CD4-positive, alpha-beta T cell (primary cell): ENCODE measurements at places on chromosomes 7 and 10. TPM values are rescaled to one million over a fixed set of nuclear protein-coding genes. Genes with fewer than 3 reads are reported as not detected.
A peak's percentile ranks its signal among the peaks of the same experiment; 100 is the strongest.

Gene PLAC9
- total RNA-seq, result not detected

Gene TMEM273
- 1.8 TPM for total RNA-seq

Gene MOGAT3
- total RNA-seq, result 0.11 TPM

Gene CYP2C9
- not detected for total RNA-seq

Gene CNPY1
- not detected for total RNA-seq

DNA sequence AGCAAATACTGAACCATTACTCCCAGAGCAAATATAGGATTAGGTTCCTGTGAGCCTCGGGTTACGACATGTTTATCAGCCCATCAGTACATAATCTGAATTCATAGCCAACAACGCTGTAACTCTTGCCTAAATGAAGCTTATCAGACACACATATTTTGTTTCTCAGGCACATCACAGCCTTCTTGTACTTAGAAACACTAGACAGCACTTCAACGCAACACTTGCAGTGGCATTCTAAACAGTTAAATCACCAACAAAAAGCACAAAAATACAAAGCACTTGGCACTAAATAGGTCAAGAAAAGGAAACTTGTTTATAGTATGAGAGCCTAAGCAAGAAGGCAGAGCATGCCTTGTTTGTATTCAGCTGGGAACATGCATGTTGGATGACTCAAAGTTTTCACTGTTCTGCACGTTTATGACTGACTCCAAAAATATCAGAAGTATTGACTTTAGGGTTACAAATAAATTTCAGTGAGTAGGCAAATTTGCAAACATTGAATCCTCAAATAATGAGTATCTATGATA is 75.0 kb downstream of the VPS50 start:
- no peak overlapping the region for H3K27ac ChIP-seq
- H3K4me1 ChIP-seq, result no peaks in the 10 kb centered on the region
- H3K36me3 ChIP-seq, result peaks cover 20% of the 10 kb centered on the region
- DNase-seq, result no peak

GRCh38 chr10:67978749-67979148 is 94.3 kb downstream of the SIRT1 start:
- no peak overlapping the region for H3K4me3 ChIP-seq
- H3K27ac ChIP-seq, result no peak overlapping the region
- no peaks in the 10 kb centered on the region for H3K27me3 ChIP-seq
- no peak for DNase-seq

DNA sequence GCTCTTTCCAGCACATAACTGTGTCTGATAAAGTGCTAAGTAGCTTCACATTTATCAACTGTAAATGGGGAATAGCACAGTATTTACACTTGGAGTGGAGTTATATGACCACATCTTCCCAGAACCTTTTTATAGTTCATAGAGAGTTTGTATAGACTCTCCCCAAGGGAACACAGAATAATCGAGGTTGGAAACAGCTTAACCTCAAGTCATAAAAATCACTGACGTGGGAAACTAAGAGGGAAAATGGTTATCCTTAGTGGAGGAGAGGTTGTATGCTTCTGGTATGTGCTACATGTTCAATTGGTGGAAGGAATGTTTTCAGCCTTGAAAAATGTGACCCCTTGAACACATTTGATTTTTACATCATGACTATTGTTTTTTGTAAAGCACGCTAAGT is 167.9 kb upstream of the KIAA1217 start:
- H3K4me1 ChIP-seq, result no peaks in the 10 kb centered on the region
- no peaks in the 10 kb centered on the region for H3K36me3 ChIP-seq
- DNase-seq, result no peak
- H3K27me3 ChIP-seq, result no peaks in the 10 kb centered on the region
- H3K27ac ChIP-seq, result no peak overlapping the region

DNA sequence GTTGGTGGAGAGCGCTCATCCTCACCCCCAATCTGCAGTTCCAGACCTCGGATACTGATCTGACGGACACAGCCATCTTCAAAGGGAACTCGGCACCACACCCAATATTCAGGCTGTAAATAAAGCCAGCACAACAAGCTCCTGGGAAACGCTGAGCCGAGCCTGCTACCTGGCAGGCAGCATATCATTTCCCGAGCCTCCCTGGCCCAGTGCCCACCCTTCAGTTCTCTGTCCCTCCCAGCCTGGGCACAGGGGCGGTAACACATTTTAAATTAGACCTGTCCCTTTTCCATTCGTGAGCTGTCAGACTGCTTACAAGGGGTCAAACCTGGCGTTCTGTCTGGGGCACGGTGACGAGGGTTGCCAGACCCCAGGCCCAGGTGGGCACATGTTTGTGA is 250.5 kb downstream of the ARHGAP12 start:
- H3K27me3 ChIP-seq, result no peaks in the 10 kb centered on the region
- no peak for DNase-seq
- no peaks in the 10 kb centered on the region for H3K36me3 ChIP-seq

DNA sequence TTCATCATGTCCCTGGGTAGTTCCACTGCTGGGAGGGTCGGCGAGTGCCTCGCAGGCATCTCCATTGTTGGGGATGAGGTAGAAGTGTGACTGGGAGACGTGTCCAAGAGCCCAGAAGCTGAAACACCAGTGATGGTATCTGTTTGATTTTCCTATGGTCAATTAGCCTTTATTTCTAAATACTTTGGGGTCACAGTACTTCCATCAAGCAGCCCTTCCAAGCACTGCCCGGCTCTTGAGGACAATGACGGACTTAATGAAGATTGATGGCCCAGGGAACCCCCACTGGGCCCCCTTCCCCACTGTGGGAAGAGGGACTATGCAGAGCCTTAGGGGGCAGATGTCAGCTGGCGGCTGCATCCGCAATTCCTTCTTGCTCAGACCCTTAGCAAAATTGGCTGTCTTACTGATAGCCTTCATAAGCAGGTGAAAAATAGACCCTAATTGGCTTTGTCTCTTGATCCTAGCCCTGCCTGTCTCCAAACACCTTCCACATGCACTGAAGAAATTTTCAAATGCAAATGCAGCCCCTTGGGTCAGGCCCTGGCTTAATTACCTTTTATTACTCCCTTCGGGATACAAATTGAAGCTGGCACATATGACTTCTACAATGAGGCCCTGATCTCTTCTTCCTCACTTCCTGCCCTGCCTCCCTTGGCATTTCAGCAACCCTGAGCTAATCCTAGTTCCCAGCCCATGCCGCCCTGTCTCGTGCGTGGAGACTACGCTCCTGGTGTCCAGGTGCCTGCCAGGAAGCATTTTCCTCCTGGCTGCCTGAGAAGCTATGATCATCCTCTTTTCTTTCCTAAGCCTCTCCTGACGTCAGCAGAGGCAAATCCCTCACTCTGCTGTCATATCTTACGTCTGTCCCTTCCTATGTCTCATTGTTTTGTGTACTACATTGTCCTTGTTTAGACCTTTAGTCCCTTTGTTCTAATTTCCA is 124.5 kb upstream of the GDF10 start:
- no peak overlapping the region for H3K4me3 ChIP-seq
- peaks cover 3% of the 10 kb centered on the region for H3K4me1 ChIP-seq
- H3K36me3 ChIP-seq, result no peaks in the 10 kb centered on the region
- no peak overlapping the region for H3K27ac ChIP-seq

DNA sequence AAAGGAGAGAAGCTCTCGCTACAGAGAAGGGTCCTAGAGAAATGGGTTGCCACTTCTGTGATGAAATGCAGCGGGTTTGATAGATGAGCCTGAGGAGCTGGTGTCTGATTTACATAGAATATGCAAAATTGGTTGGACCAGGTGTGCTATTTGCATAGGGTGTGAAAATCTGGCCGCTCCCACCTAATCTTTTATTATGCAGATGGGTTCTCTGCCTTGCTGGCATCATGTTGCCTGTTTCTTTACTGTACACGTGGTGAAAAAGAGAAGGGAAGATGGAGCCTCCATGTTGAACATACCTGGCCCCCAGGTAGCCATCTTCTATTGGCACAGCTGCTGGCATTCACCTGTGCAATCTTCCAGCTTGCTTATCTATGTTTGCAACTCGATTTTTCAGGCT is 212.2 kb downstream of the ANKRD7 start:
- H3K4me3 ChIP-seq, result no peak overlapping the region
- H3K27ac ChIP-seq, result no peak overlapping the region
- no peak for DNase-seq
- no peaks in the 10 kb centered on the region for H3K36me3 ChIP-seq

- H3K4me1 ChIP-seq, result no peaks in the 10 kb centered on the region
- no peak overlapping the region for H3K4me3 ChIP-seq
- H3K27me3 ChIP-seq, result no peaks in the 10 kb centered on the region
- H3K27ac ChIP-seq, result no peak overlapping the region
- DNase-seq, result no peak
- no peaks in the 10 kb centered on the region for H3K36me3 ChIP-seq
Measured at GRCh38 chr10:64555666-64556065, 1034.5 kb downstream of the REEP3 start.

DNA sequence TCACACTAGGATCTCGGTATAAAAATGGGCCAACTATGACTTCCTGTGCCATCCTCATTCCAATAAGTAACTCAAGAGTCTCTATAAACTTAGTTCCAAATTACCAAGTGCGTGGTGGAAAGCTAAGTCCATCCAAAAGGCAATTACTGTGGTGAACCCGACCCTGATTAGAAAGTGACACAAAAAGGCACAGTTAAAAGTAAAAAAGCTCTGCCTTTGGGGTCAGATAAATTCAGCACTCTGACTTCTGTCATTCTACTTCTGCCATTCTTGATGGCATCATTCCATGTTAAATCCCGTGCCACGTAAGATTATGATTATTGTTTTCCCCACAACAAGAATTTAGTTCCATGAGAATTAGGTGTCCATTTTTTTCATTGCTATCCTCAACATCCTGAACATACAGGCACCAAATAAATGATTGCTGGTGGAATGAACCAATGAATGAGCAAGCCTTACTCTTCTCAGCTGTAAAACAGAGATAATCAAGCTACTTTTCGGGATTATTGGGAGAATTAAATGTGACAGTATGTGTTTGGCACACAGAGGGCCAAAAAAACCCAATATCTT is 877 bp downstream of the NCOA4 start:
- peak overlapping the region; percentile 94 for H3K27ac ChIP-seq
- H3K27me3 ChIP-seq, result no peaks in the 10 kb centered on the region
- peaks cover 45% of the 10 kb centered on the region for H3K4me1 ChIP-seq
- H3K4me3 ChIP-seq, result peak overlapping the region; percentile 87
- DNase-seq, result no peak

- no peaks in the 10 kb centered on the region for H3K4me1 ChIP-seq
- no peak overlapping the region for H3K4me3 ChIP-seq
- no peak for DNase-seq
Measured at GRCh38 chr7:95687759-95688343, 84.5 kb upstream of the DYNC1I1 start.

DNA sequence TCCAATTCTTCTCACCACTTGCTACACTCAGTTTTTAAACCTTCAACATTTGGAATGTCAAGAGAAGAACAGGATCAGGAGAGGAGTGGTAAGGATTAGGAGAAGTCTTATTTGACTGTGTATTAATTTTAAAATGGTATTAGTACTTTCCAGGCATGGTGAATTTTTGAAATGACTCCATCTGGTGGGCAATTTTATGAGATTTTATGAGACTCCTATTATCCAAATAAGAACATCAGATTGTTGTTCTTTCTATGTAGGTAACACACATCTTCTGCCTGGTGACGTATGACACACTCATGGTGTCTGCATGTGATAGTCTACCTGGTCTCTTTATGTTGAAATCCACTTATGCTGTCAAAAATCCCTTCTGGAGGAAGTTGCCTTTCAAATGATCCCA is 51.0 kb downstream of the SLC13A1 start:
- DNase-seq, result no peak
- H3K36me3 ChIP-seq, result no peaks in the 10 kb centered on the region
- H3K27me3 ChIP-seq, result no peaks in the 10 kb centered on the region
- H3K4me3 ChIP-seq, result no peak overlapping the region

GRCh38 chr10:36114913-36115312 is 472.8 kb upstream of the FZD8 start:
- no peak overlapping the region for H3K4me3 ChIP-seq
- H3K36me3 ChIP-seq, result no peaks in the 10 kb centered on the region
- no peaks in the 10 kb centered on the region for H3K27me3 ChIP-seq

- no peak overlapping the region for H3K4me3 ChIP-seq
- peaks cover 12% of the 10 kb centered on the region for H3K4me1 ChIP-seq
- no peak for DNase-seq
- no peak overlapping the region for H3K27ac ChIP-seq
- H3K27me3 ChIP-seq, result no peaks in the 10 kb centered on the region
Measured at GRCh38 chr10:33252794-33253203, 81.7 kb downstream of the NRP1 start.
